ENCODE measurements at places on chromosomes 6 and 20.

- no peak for DNase-seq
Measured at GRCh38 chr20:11766961-11767360, 150.7 kb upstream of the BTBD3 start.

GRCh38 chr20:24790746-24791283 is 158.3 kb upstream of the CST7 start:
- no peak for DNase-seq

DNA sequence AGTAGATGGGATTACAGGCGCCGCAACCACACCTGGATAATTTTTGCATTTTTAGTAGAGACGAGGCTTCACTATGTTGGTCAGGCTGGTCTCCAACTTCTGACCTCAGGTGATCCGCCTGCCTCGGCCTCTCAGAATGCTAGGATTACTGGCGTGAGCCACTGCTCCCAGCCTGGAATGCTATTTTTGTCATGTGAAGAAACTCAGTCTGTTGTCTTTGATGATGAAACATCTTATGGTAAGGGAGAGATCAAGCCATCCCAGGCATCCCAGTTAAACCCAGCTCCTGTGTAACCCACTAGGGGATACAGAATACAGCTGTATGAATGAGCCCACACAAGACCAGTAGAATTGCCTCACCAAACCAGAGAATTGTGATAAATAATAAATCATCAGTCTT is 83.6 kb upstream of the RBM24 start:
- DNase-seq: no peak

DNA sequence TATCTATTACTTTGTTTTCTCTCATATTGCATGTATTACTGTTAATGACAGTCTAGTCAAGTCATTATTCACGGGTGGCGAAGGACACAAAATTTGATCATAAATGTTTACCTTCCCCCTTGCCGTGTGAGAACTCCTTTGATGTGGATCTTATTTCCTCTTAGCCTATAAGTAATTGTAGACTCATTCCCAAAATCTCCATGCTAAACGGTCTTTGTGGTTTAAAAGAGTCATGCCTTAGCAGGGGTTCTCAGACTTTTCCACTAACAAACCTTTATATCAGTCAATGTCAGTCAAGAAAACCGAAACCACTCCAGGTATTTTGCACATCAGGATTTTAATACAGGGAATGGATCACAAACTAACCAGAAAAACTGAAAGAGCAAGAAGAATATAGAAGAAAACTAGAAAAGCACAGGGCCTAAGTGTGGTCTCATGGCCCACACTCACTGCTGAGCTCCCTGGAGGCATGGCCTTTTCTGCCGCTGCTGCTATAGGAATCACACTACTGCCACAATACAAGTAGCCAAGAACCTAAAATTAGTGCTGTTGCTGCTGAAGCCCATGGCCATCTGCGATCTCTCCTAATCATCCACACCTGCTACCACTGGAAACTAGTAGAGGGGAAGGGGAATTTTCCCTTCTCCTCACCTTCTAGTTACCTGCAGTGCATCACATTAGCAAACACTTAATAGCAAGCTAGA is 186.0 kb upstream of the POU3F2 start:
- DNase-seq: no peak

DNA sequence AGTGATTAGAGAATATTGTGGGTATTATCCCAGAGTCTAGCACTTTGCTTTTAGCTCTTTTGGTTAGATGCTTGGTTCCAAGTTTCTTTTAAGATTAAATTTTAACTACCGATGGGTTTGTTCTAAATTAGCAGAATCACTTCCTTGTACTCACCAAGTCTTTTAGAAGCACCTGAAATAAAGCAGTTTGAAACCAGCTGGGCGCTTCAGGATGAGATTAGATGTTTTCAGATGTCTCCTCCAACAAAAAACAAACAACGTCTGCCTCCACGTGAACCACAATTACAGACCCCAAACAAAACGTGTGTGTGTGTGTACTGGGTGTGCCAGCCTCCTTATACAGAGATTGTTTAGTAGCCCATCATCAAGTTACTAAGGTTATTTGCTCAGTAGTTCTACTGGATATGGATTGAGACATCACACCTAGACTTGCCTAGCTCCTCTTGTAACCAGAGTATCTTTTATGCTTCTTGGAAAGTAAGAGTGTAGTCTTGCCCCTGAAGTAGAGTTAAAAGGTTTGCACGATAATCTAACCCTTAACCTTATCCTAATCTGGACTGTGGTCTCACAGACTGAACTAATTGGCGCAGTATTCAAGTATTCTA is 2.3 kb downstream of the DSTN start:
- DNase-seq: peak; percentile 16

GRCh38 chr20:9920866-9921265 is 82.0 kb upstream of the PAK5 start:
- no peak for DNase-seq

Measured in germinal center (tissue), 1 donor.